PC-9 (cell line): ENCODE measurements at places on chromosomes 2 and 18.

DNA sequence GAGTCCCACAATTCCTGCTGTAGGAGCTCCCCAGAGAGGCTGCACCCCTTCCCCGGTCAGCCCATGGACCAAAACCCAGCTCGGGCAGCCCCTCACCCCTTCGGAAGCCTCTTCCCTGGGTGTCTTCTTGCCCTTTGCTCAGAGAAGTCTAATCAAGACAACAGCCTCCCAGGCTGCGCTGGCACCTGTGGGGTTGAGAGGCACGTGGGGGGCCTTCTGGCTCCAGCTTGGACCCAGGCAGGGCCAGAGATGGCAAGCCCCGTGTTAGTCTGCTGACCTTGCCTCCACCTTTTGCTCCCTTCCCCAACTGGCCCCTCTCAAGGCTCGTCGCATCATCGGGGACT is 10.4 kb downstream of the SLC4A3 start:
- no peak for DNase-seq
- no peaks in the 10 kb centered on the region for H3K27me3 ChIP-seq
- no peaks in the 10 kb centered on the region for H3K36me3 ChIP-seq
- no peak overlapping the region for H3K4me3 ChIP-seq
- H3K27ac ChIP-seq: no peak overlapping the region

DNA sequence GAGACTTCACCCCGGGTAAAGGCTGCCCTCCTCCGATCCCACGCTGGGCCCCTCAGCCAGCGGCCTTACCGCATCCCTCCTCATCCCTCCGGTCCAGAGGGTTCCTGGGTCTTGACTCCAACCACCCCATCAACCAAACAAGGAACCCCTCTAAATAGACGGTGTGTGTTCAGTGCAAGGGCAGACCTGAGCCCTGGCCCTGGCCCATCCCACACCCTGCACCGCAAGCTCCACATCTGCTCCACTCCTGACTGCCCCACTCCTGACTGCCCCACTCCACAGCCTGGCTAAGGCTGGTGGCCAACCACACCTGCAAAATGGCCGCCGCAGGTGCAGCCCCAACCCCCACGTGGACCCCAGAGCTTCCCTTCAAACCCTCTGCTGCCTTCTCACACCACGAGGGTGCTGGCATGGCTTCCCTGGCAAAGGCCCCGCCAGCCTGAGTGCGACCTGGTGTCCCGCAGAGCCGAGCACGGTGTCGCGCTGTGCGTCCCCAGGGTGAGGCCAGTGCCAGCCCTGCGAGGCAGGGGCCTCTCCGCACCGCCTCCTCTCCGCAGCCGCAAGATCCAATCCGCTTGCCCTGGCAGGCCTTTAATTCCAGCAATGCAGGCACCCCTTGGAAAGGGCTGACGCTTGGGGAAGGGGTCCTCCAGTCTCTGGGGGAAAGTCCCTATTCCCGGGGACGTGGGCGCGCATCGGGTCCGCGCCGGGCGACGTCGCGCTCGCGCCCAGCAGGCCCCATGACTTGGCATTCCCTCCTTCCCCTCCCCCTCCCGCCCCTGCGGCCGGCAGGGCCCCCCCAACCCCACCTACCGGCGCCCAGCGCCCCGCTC is 1.5 kb downstream of the KIF1A start:
- no peak overlapping the region for H3K4me3 ChIP-seq
- no peaks in the 10 kb centered on the region for H3K4me1 ChIP-seq
- no peak overlapping the region for H3K27ac ChIP-seq
- peaks cover 80% of the 10 kb centered on the region for H3K27me3 ChIP-seq

DNA sequence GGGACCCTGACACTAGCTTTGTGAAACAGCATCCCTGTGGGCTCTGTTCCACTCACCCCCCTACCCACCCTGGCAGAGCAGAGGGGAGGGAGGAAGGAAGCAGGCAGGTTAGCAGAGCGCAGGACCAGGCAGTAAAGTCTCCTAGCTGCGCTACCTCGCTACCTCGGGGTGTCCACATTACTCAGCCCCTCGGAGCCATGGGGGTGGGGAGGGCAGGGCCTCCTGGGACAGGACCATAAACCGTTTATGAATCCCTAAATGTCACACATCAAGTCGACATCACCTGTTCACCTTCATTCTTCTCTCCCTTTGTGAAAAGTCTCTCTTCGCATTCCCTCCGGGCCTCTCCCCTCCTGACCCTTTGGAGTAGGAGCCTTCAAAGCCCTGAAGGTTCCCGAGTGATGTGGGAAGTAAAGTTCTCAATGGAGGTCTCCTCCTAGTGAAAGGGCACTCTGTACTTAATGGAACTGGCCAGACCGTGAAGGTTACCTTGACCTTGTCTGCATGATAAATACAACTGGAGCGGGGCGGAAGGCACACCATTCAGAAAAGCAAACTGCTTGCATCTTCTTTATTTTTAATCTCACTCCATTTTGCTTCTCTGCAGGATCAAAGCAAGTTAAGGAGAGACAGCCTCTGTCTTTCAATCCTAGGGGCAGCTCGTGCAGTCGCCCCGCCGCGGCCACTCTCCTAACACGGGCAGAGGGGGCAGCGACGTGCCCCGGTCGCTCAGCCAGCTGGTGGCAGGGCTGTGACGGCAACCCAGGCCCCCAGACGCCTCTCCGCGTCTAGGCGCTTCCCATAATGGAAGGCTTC is 23.7 kb upstream of the SMAD7 start:
- peak overlapping the region; percentile 77; the same call in 1 of the 2 replicates for H3K27ac ChIP-seq
- H3K36me3 ChIP-seq: no peaks in the 10 kb centered on the region
- peaks cover 25% of the 10 kb centered on the region for H3K4me1 ChIP-seq
- peak overlapping the region; percentile 75 for H3K4me3 ChIP-seq
- no peaks in the 10 kb centered on the region for H3K27me3 ChIP-seq

GRCh38 chr2:235709124-235709813 is 215.4 kb downstream of the AGAP1 start:
- peak overlapping the region; percentile 9; the same call in 1 of the 2 replicates for H3K4me3 ChIP-seq
- H3K27ac ChIP-seq: peak overlapping the region; percentile 96
- H3K36me3 ChIP-seq: peaks cover 15% of the 10 kb centered on the region
- DNase-seq: peak; percentile 100
- H3K4me1 ChIP-seq: peaks cover 57% of the 10 kb centered on the region

GRCh38 chr2:20049637-20050036 is 1.8 kb downstream of the LAPTM4A start:
- H3K4me1 ChIP-seq: peaks cover 36% of the 10 kb centered on the region
- 0 out of 2 replicates have a peak, but pooled peaks cover 6% of the 10 kb centered on the region for H3K36me3 ChIP-seq
- peak overlapping the region; percentile 85 for H3K4me3 ChIP-seq
- no peaks in the 10 kb centered on the region for H3K27me3 ChIP-seq
- peak overlapping the region; percentile 94 for H3K27ac ChIP-seq

DNA sequence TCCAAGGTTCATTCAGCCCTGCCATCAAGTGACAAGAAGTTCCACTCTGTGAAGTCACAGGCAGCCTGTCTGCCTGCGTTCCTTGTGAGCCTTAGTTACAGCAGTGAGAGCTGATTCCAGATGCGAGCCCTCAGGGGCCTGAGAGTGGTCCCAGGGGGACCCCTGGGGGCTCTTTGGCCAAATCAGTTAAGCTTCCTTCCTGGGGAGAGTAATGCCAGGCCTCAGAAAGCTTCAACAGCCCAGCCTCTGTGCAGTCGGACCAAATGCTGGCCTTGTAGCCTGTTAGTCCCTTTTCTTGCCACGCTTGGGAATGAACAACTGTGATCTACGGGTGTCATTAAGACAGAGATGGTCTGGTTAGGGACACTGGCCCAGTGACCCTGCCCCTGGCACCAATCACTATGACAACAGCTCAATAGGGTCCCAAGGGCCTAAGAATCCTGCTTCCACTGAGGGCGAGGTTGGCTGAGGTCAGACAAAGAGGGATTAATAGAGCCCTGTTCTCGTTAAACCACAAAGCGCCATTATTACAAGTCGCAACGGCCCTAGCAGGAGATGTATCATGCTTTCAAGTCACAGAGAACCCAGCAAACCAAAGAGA is 50.9 kb downstream of the HS1BP3 start:
- peaks cover 32% of the 10 kb centered on the region for H3K4me1 ChIP-seq
- H3K4me3 ChIP-seq: no peak overlapping the region
- H3K27ac ChIP-seq: no peak overlapping the region
- no peaks in the 10 kb centered on the region for H3K27me3 ChIP-seq
- DNase-seq: no peak

DNA sequence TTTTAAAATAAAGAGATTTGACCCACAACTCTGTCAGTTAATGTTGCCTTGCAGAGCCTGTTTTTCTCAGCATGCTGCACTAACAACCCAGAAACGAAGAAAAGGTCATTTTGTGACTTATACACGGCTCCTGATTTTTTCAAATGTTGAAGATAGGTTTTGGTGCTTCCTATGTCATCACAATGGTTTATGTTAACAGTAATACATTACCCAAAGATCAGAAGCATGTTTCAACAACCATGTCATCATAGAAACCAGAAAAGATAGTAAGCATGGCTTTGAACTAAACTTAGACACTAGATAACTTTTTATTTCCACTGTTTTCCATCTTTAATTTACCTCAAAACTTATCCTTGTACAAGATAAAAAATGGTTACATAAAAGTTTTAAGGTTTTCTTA is 10.1 kb downstream of the BAZ2B start:
- no peaks in the 10 kb centered on the region for H3K4me1 ChIP-seq
- no peaks in the 10 kb centered on the region for H3K27me3 ChIP-seq
- DNase-seq: no peak
- H3K4me3 ChIP-seq: no peak overlapping the region
- H3K36me3 ChIP-seq: no peaks in the 10 kb centered on the region

- no peaks in the 10 kb centered on the region for H3K36me3 ChIP-seq
- H3K27me3 ChIP-seq: no peaks in the 10 kb centered on the region
- no peak overlapping the region for H3K4me3 ChIP-seq
These were observed 76.7 kb downstream of the MERTK start for GRCh38 chr2:111975053-111975552.

- 0 out of 2 replicates have a peak, but pooled peaks cover 6% of the 10 kb centered on the region for H3K27me3 ChIP-seq
- no peaks in the 10 kb centered on the region for H3K4me1 ChIP-seq
- DNase-seq: no peak
These were observed 271.9 kb upstream of the CXCR4 start for GRCh38 chr2:136389809-136390208.
